Heart left ventricle (tissue), 16 donors: ENCODE measurements at places on chromosomes 3 and 15. TPM values are rescaled to one million over a fixed set of nuclear protein-coding genes. Genes with fewer than 3 reads are reported as not detected.
A peak's percentile ranks its signal among the peaks of the same experiment; 100 is the strongest.

- no peak for DNase-seq
Measured at GRCh38 chr15:66161108-66161507, 92.4 kb downstream of the MEGF11 start.

- peak; percentile 56 for DNase-seq
Measured at GRCh38 chr3:69406163-69406562, 20.3 kb upstream of the FRMD4B start.

GRCh38 chr3:197021231-197021630 is 8.4 kb downstream of the MELTF start:
- no peak for DNase-seq

GRCh38 chr3:29949131-29949530 is 657.3 kb upstream of the TGFBR2 start:
- no peak for DNase-seq

- no peak for DNase-seq
Measured at GRCh38 chr15:60362321-60363086, 35.3 kb downstream of the ANXA2 start.

- no peak for DNase-seq
Measured at GRCh38 chr3:17032407-17033034, 147.8 kb downstream of the PLCL2 start.

The POPDC2 gene
- polyA plus RNA-seq: 1,022 TPM

The BTLA gene
- not detected for polyA plus RNA-seq

The TWF2 gene
- 109 TPM for polyA plus RNA-seq

The LMAN1L gene
- polyA plus RNA-seq: not detected

The C15orf40 gene
- polyA plus RNA-seq: 6.7 TPM
